ENCODE measurements at places on chromosomes 2 and 18.

- peak; percentile 4 for DNase-seq
Observed at GRCh38 chr2:66702301-66702700, 267.4 kb downstream of the MEIS1 start.

GRCh38 chr2:195498839-195499490, 158.1 kb upstream of the SLC39A10 start:
- no peak for DNase-seq

DNA sequence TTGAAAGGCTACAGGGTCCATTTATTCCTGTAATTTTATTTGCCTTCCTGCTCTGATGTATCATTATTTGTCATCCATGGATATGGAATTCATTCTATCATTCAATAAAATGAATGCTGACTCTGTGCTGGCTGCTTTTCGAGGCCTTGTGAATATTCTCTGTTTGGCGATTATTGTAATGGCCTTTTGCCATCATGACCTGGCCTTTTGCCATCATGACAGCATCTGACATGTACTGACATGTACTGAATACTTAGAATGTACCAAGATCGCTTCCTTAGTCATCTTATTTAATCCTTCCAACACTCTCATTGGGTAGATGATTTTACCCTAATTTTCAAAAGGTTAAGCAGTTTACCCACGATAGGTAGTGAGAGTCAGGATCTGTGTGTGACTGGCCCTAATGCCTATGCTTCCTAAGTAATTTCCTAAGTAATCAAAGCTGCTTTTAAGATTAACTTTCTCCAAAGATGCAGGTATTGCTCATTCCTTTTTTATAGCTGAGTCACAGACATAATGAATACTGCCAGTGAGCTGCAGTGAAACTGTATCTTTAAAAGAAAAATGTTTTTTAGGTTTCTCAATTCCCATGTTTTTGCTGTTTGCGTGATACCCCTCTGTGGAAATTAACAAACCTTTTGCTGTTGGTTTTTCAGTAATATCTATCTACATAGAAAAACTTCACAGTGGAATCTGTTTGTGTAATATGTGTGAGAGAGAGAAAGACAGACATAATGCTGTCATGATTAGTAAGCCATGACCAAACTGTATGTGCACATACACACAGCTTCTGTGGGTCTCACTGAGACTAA, 127.8 kb downstream of the CERS6 start:
- DNase-seq = no peak

DNA sequence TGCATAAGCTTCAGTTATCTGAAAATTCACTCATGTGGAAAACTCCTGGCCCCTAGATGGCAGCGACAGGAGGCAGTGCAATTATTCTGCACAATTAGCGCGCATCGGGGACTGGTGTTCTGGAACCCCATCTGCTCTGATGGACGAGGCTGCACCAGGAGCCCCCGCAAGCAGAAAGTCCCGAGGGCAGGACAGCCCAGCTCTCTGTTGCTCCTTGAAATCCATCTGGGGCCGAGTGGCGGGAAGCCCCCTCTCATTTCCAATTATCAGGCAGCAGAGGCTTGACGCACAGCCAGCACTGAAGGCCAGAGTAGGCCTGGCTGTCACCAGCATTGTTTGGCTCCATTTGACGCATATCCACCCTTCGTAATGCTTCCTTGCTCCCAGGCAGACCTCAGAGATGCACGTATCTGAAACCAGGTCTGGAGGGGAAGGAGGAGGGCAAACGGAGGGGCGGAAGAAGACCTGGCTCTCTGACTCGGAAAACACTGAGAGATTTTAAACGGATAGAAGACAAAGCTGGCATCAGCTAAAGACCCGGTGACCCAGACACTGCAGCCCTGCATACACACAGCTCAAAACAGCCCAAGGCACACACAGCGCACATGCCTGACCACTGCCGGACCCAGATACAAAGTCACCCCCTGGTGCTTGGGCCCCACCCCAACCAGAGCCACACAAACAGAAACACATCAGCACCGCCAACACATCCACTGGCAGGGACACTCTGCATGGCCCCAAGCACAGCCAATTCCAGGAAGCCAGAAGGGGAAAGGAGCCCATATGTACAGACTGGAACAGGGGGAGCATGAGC, 69.8 kb downstream of the TNS1 start:
- DNase-seq = no peak

GRCh38 chr2:176096986-176097819, 2.4 kb upstream of the HOXD12 start:
- DNase-seq = peak; percentile 89

DNA sequence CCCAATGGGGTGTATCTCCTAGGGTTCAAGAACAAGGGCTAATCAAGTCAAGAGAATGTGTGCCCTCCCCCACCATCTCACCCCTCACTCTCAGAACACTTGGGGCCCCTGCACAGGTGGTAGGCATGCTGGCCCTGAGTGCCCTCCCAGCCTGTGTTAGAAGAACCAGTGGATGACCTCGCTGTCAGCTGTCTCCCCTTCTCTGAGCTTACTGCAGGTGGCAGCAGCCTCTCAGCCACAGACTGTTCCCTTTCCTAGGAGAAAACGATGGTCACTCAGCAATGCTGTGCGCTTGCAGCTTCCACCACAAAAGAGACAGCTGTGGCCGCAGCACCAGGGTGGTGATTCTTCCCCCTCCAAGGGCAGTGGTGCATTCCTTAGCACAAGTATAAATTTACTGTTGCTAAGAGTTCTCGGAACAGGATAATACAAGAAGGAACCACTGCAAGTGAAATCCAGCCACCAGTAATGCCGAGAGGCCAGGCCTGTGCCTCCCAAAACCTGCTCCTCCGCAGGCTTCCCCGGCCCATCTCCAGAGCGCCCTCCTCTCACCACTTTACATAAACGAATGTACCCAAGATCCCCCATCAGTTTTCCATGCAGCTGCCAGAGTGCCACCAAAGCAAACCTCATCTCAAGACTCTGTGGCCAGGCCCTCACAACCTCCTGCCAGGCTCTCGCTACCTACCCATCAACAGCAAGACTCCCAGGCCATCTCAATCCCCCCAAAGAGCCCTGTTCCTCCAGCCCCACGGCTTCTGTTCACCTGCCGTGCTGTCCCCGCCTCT, 935 bp upstream of the RAMP1 start:
- peak; percentile 88 for DNase-seq

GRCh38 chr2:60608679-60609078, 55.2 kb upstream of the BCL11A start:
- no peak for DNase-seq

DNA sequence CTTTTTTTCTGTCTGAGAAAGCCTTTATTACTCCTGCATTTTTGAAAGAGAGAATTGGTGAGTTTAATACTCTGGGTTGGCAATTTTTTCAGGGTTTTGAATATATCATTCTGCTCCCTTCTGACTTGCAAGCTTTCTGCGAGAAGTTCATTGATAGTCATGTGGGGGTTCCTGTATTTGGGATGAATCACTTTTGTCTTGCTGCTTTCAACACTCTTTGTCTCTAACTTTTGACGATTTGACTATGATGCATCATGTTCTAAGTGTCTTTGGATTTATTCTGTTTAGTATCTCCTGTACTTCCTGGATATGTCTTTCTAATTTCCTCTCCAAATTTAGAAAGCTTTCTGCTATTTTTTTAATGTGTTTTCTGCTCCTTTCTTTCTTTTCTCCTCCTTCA, 41.0 kb upstream of the SLC9A2 start:
- no peak for DNase-seq

DNA sequence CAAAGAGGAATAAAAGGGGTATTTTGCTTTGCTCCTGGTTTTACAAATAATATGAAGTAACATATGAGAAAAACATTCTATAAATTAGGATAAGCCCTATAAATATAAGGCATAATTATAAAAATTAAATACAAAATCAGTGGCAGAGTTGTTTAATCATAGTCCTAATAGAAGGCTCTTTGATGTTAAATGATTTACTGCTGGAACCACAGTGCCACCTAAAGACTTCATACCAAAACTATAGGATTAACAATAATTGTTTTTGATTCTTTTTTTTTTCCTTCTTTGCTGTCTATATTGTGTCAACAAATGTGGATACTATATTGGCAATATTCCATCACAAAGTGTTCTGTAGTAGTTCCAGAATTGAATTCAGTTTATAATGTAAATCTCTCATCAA, 837.7 kb upstream of the SLC39A10 start:
- DNase-seq = no peak

- DNase-seq = peak; percentile 9
Observed at GRCh38 chr2:99198103-99198841, 17.3 kb downstream of the MRPL30 start.

DNA sequence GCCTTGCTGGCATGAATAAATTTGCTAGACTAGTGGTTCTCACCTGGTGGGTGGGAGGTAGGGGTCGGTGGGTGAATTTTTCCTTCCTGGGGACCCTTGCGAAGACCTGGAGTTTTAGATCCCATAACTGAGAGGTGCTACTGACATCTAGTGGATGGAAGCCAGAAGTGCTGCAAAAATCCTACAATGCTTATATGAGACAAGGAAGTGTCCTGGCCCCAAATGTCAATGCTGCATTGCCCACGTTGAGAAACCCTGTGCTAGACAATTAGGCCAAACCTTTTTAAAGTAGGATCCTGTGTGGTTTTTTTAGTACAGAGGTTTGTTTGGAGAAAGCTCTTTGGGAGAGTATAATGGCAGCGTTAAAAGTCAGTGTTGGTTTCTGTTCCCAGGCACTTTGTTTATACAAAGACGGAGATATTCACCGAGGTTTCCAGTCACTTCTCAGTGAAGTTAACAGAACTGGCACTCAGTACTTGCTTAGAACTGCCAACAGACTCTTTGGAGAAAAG, 9.6 kb downstream of the SERPINB8 start:
- DNase-seq = peak; percentile 81

GRCh38 chr18:63470751-63471150, 6.0 kb upstream of the SERPINB5 start:
- DNase-seq = no peak

DNA sequence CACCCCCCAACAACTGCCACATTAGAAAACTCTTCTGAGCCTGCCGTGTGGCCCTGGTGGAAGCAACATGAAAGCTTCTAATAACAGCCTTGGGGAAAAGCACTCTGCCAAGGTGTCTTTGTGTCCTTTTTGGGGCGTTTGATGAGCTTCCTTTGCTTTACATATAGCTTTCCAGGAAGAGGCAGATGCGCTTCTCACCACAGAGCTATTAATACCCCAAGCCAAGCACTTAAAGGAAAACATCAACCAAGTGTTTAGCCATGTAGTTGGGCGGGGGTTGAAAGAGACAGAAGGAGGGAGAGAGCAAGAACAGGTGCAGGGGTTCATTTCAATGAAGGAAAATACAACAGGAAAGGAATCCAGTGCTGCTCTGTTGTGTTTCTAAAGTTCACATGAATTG, 176.1 kb downstream of the VAPA start:
- no peak for DNase-seq

- no peak for DNase-seq
Observed at GRCh38 chr2:241095594-241096290, 6.3 kb downstream of the MTERF4 start.

GRCh38 chr2:126704434-126705160, 48.6 kb downstream of the GYPC start:
- DNase-seq = no peak

GRCh38 chr2:179057737-179058136, 7.8 kb upstream of the CCDC141 start:
- no peak for DNase-seq

DNA sequence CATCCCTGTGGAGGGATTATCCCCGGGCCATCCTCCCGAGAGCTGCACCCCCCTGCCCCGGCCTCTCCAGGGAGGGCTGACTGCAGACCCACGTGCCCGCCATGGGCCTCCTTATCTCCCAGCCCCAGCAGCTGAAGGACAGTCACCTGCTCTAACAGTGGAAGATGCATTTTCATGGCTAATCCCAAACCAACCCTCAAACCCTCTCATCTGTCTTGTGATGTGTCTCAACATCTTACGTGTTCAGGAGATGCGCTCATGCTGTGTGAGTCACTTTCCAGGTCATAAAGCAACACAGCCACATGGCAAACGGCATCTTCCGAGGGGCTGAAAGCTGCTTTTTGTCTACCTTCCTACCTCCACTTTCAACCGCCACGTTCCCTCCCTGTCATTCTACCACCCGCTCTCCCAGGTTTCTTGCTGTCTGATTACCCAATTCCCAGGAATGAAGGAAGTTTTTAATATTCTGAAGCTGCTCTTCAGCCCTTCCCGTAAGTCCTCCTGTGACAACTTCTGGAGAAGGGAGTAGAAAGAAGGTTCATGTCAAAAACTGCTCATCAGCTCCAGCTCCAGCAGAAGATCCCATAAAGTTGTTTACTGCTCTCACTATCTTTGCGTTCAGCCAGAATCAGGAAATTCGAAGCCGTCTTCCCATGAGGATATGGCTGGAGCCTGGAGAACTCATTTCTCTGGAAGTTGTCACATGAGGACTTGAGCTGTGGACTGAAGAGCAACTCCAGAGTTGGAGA, 54.5 kb downstream of the MBP start:
- no peak for DNase-seq

DNA sequence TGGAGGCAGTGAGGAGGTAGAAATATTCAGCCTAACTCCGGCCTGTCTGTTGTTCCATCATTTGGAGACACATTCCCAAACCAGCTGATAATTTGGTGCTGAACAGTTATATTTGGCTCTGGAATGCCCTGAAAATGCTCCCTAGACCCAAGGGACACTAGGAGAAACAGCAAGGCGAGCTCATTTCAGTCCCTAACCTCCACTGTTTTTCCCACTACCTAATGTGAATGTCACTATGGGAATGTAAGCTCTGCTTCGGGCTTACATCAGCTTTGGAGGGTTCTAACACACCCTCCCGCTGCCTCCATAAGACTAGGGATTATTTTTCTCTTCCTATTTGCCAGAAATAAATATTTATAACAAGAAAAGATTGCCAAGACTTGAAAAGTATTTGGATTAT, 103.5 kb downstream of the ANTXR1 start:
- no peak for DNase-seq

- DNase-seq = no peak
Observed at GRCh38 chr2:182664212-182664611, 51.8 kb upstream of the DNAJC10 start.

- DNase-seq = no peak
Observed at GRCh38 chr2:38181806-38182491, 106.0 kb upstream of the CYP1B1 start.

- peak; percentile 29 for DNase-seq
Observed at GRCh38 chr2:46131-46470, 204 bp downstream of the FAM110C start.

DNA sequence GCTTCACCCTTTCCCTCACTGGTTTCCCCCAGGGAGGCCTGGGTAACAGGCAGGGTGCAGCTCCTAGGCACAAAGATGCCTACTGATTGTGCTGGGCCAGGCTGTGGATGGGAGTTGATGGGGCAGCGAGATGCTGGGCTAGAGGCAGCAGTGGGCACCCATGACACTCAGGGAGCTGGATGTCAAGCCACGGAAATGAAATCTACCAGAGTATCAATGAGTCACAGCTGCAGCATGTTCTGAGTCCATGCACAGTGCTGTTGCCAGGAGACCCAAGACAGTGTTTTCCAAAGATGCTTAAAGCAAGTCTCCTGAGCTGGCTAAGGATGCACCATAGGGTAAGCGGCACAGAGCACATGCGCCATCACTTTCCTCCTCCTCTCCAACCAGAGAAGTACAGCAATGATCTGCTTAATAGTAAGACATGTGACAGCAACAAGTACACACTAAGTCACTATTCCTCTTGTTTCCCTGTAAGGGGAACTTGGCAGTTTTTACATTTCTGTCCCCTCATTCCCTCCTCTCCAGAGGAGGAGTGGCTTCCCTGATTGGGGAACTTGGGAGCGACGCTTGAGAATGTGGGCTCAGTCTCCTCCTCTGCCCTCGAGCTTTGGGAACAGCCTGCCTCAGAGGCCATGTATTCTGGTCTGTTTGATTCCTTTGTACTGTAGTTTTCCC, 57.2 kb downstream of the CDC42EP3 start:
- peak; percentile 56 for DNase-seq

- no peak for DNase-seq
Observed at GRCh38 chr2:218870984-218871344, 9.7 kb upstream of the WNT10A start.

- no peak for DNase-seq
Observed at GRCh38 chr2:85173909-85174308, 40.7 kb downstream of the TCF7L1 start.

Measured in hepatocyte (in vitro differentiated cells).